Osteoblast (primary cell): ENCODE measurements at places on chromosomes 7 and 10. TPM values are rescaled to one million over a fixed set of nuclear protein-coding genes. Genes with fewer than 3 reads are reported as not detected.

GRCh38 chr7:127391591-127392181 is 822 bp downstream of the ZNF800 start:
- H3K27ac ChIP-seq = peak overlapping the region; percentile 88
- peaks cover 11% of the 10 kb centered on the region for H3K36me3 ChIP-seq
- peaks cover 7% of the 10 kb centered on the region for H3K27me3 ChIP-seq
- H3K4me3 ChIP-seq = peak overlapping the region; percentile 91

DNA sequence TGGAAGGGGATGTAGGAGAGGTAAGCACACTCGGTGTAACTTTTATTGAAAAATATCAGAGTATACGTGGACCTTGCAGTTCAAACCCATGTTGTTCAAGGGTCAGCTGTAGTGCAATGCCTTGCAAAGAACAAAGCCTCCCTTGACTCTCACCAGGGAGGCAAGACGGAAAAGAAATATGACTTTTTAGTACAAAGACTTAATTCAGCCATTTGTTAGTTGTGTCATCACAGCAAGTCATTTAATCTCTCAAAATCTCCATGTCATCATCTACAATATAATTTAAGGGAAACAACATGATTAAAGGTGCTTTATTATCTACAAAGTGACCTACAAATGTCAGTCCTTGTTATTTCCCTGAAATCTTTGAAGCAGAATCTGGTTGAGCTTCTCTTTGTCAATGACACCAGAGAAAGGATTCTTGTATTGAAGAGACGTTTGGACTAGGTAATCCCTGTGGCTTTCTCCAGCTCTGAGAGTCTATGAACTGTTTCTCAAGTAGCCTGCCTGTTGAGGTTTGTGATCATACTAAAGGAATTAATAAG is 502.8 kb downstream of the REEP3 start:
- H3K27me3 ChIP-seq = no peaks in the 10 kb centered on the region
- no peak for DNase-seq
- H3K4me3 ChIP-seq = no peak overlapping the region
- no peak overlapping the region for H3K27ac ChIP-seq
- no peaks in the 10 kb centered on the region for H3K36me3 ChIP-seq

GRCh38 chr7:95430864-95431263 is 4.0 kb downstream of the PON2 start:
- no peaks in the 10 kb centered on the region for H3K36me3 ChIP-seq
- DNase-seq = peak; percentile 6
- no peaks in the 10 kb centered on the region for H3K27me3 ChIP-seq
- H3K4me3 ChIP-seq = no peak overlapping the region
- peak overlapping the region; percentile 15 for H3K27ac ChIP-seq
- no peaks in the 10 kb centered on the region for H3K4me1 ChIP-seq

- no peaks in the 10 kb centered on the region for H3K4me1 ChIP-seq
- no peak overlapping the region for H3K4me3 ChIP-seq
- H3K36me3 ChIP-seq = peaks cover 3% of the 10 kb centered on the region
- DNase-seq = no peak
Measured at GRCh38 chr7:139153832-139154231, 44.3 kb upstream of the ZC3HAV1 start.

DNA sequence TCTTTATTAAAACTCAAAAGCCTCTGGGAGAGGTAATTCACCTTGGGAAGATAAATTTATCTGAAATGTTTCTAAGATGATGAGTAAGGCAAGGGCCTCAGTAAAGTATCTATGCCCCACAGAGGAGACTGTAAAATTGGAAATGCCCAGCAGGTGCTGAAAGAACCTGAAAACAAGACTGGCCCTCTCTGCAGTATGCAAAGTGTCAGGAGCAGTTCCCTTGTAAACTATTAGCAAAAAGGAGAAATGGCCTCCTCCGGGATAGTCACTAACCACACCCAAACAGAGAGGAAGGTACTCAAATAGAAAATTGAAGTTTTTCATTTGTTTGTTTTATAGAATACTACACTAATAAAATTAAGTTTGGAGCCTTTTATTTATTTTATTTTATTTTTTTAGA is 81.2 kb downstream of the FZD1 start:
- no peak for DNase-seq
- no peaks in the 10 kb centered on the region for H3K4me1 ChIP-seq
- no peak overlapping the region for H3K27ac ChIP-seq
- no peaks in the 10 kb centered on the region for H3K27me3 ChIP-seq
- H3K36me3 ChIP-seq = no peaks in the 10 kb centered on the region

The NKX1-2 gene
- total RNA-seq = not detected in 2 replicates

The C10orf105 gene
- under 0.01 TPM in 1 of 2 replicates, not detected in the other for total RNA-seq

The SFTPA2 gene
- not detected in 2 replicates for total RNA-seq

The NKX2-3 gene
- total RNA-seq = not detected in 2 replicates

The PPP1R9A gene
- under 0.01 TPM in 2 replicates for total RNA-seq
